ENCODE measurements at places on chromosomes 1 and 21. TPM values are rescaled to one million over a fixed set of nuclear protein-coding genes. Genes with fewer than 3 reads are reported as not detected.

GRCh38 chr21:33924766-33925100 lies 9.1 kb upstream of the ATP5PO start:
- H3K27ac ChIP-seq: no peak overlapping the region
- DNase-seq: no peak
- H3K36me3 ChIP-seq: no peaks in the 10 kb centered on the region
- no peaks in the 10 kb centered on the region for H3K4me1 ChIP-seq

GRCh38 chr1:207815913-207816291 lies 64.0 kb downstream of the CD46 start:
- H3K36me3 ChIP-seq: no peaks in the 10 kb centered on the region
- H3K4me1 ChIP-seq: no peaks in the 10 kb centered on the region
- no peaks in the 10 kb centered on the region for H3K27me3 ChIP-seq
- no peak for DNase-seq
- no peak overlapping the region for H3K4me3 ChIP-seq

DNA sequence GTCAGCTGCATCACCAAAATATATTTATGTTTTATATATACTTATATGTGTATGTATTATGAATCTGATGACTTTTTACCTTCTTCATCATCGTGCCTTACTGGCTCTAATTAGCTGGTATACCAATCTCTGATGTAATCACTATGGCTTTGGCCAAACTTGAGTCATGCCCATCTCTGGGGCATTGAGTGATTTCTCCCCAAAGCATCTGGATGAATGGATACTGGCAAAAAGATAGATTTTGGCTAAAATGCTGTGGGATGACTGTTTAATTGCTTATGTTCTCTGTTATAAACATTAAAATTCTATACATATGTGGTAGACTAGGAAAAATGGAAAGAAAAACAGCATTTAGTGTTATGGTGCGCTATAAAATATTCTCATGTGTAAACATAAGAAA lies 19.6 kb downstream of the CDKN2C start:
- no peak for DNase-seq
- no peaks in the 10 kb centered on the region for H3K36me3 ChIP-seq
- no peaks in the 10 kb centered on the region for H3K4me1 ChIP-seq
- no peak overlapping the region for H3K27ac ChIP-seq

GRCh38 chr1:207346513-207346912 lies 25.0 kb downstream of the CD55 start:
- no peak overlapping the region for H3K4me3 ChIP-seq
- no peaks in the 10 kb centered on the region for H3K4me1 ChIP-seq
- DNase-seq: no peak
- no peak overlapping the region for H3K27ac ChIP-seq

GRCh38 chr1:45883658-45884057 lies 80.2 kb downstream of the MAST2 start:
- H3K36me3 ChIP-seq: peaks cover 8% of the 10 kb centered on the region
- DNase-seq: no peak
- H3K4me3 ChIP-seq: no peak overlapping the region
- no peak overlapping the region for H3K27ac ChIP-seq
- H3K4me1 ChIP-seq: peaks cover 21% of the 10 kb centered on the region

The HES4 gene
- 19.7 TPM for total RNA-seq

The FALEC gene
- total RNA-seq: not detected

The GJA5 gene
- total RNA-seq: 1.4 TPM

The ANGPTL1 gene
- total RNA-seq: not detected

All from endodermal cell (in vitro differentiated cells).